GM12892 (cell line): ENCODE measurements at places on chromosomes 1 and 21.

GRCh38 chr1:15381805-15382204 is 27.9 kb upstream of the EFHD2 start:
- DNase-seq: no peak

DNA sequence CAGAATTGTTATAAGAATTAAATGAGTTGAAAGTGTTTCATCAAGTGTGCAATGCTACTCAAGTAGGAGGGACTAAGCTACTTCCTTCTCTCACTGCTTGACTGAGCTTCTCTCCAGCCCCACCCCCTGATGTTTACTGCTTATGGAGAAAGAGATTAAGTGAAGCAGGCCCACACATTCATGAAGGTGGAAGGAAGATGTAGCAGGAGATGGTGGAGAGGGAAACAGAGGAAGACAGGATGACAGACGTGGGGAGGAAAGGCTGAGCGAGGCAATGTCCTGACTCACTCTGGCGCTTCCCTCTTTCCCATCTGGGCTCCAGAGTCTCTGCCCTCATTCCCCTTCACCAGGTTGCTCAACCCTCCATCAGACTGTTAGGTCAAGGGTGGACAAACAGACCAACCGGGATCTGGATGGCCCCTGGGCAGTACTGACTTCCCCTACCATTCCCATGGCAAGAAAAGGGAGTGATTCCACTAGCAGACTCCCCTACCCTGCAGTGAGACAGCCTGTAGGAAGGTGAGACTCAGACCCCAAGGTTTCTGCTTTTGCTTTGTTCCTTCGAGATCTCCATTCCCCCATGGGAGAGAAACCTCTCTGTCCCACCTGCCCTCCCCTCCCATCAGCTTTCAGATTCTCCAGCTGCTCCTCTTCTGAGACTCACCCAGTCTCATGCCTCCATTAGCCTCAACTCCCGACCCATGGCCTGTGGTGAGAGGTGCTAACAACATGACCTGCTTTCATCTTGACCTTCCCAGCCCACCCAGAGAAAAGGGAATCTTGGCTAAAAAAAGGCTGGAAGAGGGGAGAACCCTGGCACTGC is 3.1 kb upstream of the ARHGEF2 start:
- no peak for DNase-seq

DNA sequence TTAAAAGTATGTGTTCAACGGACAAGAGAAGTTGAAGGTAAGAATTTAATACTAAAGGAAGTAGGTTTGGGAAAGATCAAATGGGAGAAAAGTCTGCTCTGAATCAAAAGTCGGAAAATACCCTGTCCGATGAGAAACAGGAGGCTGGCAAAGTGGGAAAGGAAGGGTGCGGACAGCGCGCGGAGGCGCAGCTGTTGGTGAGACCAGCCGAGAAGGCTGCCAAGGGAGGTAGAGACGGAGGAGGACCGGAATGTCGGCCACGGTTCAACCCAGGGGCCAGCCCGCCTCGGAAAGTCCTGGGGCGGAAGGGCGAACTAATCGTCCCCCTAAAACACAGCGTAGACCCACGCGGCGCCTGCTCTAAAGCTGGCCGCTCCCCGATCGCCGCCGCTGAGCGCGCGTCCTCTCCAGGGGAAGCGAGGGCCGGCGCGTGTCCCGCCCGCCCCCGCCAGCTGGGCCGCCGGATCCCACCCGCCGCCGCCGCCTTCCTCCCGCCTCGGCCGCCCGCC is 639 bp upstream of the SPATA1 start:
- peak; percentile 46 for DNase-seq

- no peak for DNase-seq
Observed at GRCh38 chr21:39581414-39581813, 31.3 kb upstream of the B3GALT5 start.

GRCh38 chr1:245807306-245807705 is 652.5 kb downstream of the KIF26B start:
- DNase-seq: peak; percentile 46

DNA sequence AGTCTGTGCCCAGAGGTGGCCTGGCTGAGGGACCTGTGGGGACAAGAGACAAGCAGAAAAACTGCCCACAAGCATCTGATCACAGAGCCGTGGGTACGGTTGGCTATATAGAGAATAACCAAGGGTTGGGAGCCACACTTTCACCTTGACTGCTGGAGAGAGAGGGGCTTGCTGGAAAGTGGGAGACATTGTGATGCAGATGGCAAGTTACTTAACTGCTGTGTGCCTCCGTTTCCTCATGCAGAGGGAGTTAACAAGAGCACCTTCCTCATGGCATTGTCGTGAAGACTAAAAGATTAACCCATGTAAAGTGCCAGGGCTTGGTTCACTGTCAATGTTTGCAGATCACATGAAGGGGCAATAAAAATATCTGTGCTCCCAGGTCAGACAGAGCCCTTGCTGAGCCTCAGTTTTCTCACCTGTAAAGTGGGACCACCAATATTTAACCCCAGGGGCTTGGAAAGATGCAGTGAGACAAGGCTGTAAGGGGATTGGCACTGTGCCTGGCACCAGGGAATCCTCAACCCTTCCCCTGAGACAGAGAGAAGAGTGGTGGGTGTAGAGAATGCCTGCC is 52.8 kb downstream of the SDC3 start:
- DNase-seq: no peak

- DNase-seq: no peak
Observed at GRCh38 chr1:75172556-75172955, 38.4 kb downstream of the LHX8 start.

DNA sequence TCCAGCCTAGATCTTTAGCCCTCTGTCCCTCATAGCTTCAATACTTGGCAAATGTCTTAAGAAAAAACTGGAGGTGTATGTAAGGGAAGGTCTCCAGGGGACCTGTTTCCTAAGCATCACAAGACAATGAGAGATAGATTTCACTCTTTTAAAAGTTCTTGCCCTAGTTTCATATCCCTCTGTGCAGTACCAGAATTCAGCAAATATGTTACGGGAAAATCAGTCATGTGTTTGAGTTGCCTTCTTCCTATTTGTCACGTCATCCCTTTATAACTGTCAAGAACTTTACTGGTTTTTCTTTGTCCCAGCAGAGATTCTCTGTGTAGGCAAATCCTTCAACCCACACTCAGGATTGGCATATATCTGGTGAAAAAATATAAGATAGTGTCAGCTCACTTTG is 32.3 kb downstream of the DNASE2B start:
- DNase-seq: no peak

DNA sequence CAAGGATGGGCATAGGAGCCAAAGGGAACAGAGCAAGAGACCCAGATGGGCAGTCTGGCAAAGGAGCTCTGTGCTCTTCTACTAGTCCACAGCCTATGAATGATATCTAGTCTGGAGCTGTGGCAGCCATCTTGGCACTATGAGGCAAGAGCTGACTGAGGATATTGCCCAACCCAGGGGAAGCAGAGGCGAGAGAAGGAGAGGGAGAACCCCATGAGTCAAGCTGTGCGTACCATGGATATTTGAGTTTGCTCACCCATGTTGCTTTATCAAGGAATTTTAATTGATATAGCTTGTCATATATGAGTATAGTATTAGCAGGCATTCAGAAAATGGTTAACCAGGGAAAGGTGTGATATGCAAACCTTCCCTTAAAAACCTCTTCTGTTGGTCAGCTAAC is 420.9 kb downstream of the PRDM2 start:
- no peak for DNase-seq

DNA sequence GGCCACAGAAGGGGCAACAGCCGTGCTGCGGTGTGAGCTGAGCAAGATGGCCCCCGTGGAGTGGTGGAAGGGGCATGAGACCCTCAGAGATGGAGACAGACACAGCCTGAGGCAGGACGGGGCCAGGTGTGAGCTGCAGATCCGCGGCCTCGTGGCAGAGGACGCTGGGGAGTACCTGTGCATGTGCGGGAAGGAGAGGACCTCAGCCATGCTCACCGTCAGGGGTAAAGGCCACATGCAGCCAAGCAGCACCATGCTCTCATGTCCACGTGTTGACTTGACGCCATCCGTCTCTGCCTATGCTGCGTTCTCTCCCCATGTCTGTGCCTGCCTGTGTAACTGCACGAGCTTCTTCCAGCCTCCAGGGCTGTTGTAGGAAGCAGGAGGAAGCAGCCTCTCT is 85.5 kb downstream of the OBSCN start:
- DNase-seq: no peak

DNA sequence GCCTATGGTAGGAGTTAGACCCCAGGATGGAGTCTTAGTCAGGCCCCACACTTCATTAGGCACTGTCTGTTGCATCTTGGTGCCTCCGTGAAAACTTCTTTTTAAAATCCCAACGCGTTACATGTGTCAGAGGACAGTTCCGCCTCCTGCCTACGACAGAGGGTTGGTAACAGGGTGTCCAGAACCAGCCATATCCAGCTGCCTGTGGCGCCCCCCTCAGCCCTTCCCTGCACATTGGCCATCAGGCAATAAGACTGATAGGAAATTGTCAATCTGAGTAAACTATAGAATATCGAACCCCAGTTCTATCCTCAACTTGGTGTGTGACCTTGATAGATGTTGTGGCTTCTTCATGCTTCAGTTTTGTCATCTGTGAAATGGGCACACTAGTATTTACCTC is 108.6 kb upstream of the CSF3R start:
- DNase-seq: no peak

DNA sequence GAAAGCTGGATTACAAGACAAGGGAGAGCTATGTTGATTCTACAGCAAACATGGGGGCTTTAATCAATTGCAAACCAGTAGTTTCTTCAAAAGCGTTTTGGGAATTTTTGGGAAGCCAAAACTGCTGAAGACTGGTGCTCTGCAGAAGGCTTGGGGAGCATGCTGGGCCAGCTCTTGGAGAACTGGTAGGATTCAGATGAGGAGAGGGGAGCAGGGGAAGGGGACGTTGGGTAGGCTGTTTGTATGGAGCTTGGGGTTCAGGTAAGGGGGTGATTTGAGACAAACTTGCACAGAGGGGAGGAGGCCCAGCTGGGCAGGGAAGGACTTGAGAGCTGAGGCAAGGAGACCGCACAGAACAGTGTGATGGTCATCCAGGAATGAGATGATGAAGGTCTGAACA is 2.6 kb upstream of the MYOG start:
- DNase-seq: no peak

GRCh38 chr21:28207436-28208173 is 785.1 kb downstream of the LTN1 start:
- DNase-seq: no peak

- DNase-seq: no peak
Observed at GRCh38 chr1:47979724-47980123, 17.5 kb downstream of the TRABD2B start.

DNA sequence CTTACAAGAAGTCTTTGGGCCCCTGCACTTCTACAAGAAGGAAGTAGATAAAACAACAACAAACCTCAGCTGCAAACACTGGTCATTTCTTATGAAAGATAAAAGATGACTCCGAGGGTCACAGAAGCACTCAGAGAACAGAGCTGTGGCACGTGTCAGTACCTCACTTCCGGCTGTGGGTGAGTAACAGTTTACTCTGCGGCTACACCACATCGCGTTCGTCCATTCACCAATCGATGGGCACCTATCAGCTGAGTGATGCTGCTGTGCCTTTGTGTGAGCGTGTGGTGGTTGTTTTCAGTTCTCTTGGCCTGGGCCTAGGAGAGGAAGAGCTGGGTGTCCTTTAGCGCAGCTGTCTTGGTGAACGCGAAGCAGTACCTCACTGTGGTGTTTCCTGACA is 49.9 kb downstream of the COL6A1 start:
- DNase-seq: no peak

- no peak for DNase-seq
Observed at GRCh38 chr1:179153217-179153616, 71.3 kb downstream of the TOR3A start.

DNA sequence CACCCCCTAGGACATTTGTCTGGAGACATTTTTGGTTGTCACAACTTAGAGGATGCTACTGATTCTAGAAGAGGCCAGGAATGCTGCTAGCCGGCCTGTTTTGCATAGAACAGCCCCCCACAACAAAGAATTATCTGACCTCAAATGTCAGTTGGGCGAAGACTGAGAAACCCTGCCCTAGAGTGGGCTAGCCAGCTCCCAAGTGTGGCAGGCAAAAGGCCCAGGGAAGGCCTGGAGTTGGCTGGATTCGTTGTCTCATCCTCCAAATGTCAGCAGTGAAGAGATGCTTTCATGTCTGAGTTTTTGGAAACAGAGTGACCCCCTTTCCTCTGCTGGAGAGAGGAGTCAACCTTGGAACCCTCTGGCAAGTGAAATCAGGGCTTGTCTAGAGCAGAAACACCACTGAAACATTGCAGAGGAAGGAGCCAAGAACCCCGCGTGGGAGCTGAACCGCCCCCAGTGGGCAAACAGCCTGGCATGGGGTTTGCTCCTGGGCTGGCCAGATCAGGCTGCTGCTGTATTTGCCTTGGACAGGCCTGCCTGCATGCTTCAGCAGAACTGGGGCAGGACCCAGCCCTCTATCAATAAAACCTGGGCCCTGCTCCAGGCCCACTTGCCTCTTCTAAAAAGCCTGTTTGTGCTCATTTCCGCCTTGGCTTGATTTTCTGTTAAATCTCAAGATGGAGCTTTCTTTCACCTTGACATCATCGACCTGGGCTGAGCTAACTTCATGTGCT is 32.9 kb downstream of the RASSF5 start:
- no peak for DNase-seq

GRCh38 chr1:206998816-206999215 is 28.6 kb upstream of the FCAMR start:
- no peak for DNase-seq

GRCh38 chr1:117368116-117369108 is 1.2 kb downstream of the MAN1A2 start:
- no peak for DNase-seq

GRCh38 chr1:205950280-205950679 is 7.0 kb upstream of the SLC26A9 start:
- DNase-seq: no peak

GRCh38 chr1:101002551-101002950 is 23.0 kb downstream of the DPH5 start:
- no peak for DNase-seq

GRCh38 chr1:245990315-245991022 is 516.6 kb downstream of the SMYD3 start:
- DNase-seq: no peak

GRCh38 chr21:15241997-15242736 is 177.4 kb upstream of the NRIP1 start:
- DNase-seq: no peak

- peak; percentile 75 for DNase-seq
Observed at GRCh38 chr1:15696956-15697521, 12.9 kb downstream of the PLEKHM2 start.

DNA sequence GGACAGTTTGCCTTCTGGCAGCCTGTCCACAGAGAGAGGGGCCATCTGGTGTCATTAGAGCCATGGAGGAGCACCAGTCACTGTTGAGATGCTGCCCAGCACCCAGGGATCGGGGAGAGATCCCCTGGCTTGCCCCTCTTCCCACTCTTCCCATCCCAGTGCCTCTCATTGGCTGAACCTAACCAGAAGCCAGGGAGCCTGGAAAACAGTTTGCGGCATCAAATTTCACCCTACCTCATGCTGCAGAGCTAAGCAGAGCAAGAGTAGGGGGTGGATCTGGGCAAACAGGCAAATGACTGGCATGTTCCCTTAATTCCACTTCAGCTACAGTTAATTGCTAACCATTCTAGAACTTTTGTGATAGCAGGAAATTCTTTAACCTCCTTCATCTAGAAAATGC is 19.1 kb downstream of the TRAF5 start:
- no peak for DNase-seq
